WTC11 (cell line): ENCODE measurements at places on chromosomes 1 and 21.

DNA sequence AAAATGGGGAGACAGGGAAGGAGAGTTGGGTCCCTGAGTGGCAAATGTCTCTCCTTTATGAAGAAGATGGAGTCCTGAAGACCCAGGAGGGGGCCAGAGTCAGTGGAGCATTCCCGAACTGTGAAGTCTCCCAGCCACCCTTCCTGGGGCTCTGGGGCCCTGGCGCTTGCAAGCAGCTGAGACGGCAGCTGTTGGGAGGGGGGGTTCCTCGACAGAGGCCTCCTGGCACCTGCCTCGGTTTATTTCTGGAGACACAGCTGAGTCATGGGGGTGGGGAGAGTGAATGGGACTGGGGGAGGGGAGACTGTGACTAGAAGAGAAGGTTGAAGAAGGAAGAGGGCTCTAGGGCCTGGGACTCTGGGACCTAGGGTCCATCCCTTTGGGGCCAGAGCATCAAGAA, 14.0 kb downstream of the NES start:
- DNase-seq, result no peak

DNA sequence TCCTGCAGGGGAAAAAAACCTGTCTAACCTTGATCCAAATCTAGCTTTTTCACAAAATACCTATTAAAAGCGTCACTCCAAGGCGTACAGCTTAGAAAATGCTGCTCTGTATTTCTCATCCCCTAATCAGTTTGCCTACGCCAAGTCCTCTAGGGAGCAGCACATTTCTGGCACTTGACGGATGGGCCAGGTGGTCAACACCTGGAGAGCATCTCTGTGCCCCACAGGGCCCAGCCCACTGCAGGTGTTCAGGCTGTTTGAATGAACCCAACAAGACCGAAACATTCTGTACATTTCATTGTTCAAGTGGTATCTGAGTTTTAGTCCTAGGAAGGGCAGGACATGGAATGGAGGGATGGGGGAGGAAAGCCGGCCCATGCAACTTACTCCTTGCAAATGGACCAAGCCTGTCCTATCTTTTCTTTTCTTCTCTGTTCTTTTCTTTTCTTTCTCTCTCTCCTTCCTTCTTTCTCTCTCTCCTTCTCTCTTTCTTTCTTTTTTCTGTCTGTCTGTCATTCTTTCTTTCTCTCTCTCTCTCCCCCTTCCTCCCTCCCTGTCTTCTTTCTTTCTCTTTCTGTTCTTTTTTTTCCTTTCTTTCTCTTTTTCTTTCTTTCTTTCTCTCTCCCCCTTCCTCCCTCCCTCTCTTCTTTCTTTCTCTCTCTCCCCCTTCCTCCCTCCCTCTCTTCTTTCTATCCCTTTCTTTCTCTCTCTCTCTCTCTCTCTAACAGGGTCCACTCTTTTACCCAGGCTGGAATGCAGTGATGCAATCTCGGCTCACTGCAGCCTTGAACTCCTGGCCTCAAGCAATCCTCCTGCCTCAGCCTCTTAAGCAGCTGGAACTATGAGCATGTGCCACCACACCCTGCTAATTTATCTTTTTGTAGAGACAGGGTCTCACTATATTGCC, 29.1 kb downstream of the IGFN1 start:
- no peak for DNase-seq

DNA sequence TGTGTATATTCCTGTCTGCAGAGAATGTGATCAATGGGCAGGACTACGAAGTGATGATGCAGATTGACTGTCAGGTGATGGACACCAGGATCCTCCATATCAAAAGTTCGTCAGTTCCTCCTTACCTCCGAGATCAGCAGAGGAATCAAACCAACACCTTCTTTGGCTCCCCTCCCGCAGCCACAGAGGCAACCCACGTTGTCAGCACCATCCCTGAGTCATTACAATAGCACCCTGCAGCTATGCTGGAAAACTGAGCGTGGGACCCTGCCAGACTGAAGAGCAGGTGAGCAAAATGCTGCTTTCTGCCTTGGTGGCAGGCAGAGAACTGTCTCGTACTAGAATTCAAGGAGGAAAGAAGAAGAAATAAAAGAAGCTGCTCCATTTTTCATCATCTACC, 65.2 kb downstream of the OLFML2B start:
- DNase-seq, result no peak

GRCh38 chr1:47405697-47406096, 10.4 kb upstream of the FOXE3 start:
- no peak for DNase-seq

GRCh38 chr1:203934027-203934426, 72.6 kb downstream of the SNRPE start:
- no peak for DNase-seq

GRCh38 chr1:53458634-53459033, 565 bp upstream of the DMRTB1 start:
- no peak for DNase-seq

- DNase-seq, result no peak
Observed at GRCh38 chr1:219185486-219186117, 11.9 kb downstream of the LYPLAL1 start.

DNA sequence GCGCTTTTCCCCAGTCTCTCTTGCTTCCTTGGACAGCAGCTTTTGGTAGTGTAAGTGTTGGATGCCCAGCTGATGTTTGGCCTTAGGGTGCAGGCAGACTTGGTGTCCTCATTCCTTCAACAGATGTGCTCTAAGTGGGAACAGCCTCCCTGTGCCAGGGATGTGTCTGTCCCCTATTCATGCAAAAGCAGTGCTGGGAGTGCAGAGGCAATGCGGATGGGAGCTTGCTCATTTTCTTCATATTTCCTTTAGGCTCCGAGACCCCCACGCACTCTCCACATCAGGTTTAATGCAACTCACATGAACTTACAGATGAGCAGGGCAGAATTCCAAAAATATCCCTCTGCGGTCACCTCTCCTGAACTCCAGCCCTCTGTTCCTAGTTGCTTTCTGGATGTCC, 96.1 kb downstream of the IER5 start:
- no peak for DNase-seq

DNA sequence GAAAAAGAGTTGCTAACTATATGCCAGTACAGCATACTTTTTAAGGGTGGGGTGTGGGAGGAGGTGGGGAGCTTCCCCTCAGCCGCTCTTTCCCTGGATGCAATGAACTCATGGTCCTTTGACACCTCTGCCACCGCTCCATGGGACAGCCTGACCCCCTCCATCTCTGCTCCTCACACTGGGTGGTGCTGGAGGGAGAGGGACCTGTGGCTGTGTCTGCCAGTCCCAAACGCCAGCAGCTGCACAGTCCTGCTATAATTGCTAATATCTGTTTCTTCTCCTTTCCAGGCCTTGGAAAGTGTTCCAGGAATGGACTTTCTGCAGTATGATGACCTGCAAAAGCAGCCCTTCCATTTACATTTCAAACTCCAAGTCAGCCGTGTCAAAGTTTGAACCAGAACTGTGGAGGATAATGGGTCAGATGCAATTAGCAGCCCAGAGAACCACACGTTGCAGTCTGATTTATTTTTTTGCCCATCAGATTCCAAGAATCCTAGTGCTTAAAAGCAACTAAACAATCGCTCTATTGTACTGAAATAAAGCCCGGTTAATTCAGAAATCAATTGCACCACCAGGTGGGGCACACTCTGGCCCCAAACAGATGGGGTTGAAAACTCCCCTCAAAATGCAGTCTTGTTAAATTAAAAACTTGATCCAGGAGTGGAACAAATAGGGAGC, 160.7 kb upstream of the LMO4 start:
- no peak for DNase-seq

DNA sequence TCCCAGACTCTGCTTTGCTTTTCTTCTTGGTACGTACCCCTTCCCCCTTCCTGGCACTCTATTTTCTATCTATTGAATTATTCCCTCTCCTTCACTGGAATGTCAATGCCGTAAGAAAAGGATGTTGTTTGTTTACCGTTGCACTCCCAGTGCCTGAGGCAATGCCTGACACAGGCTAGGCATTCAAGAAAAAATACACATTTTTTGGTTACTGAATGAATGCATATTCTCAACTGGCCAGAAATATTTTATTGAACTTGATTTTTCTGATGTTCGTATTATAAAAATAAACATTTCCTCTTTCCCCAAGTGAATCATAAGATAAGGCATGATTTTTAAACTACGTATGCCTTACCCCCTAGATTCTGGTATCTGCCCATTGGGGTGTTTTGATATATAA, 41.2 kb downstream of the GNG12 start:
- no peak for DNase-seq

GRCh38 chr1:168472223-168472622, 71.6 kb downstream of the XCL2 start:
- DNase-seq, result no peak

DNA sequence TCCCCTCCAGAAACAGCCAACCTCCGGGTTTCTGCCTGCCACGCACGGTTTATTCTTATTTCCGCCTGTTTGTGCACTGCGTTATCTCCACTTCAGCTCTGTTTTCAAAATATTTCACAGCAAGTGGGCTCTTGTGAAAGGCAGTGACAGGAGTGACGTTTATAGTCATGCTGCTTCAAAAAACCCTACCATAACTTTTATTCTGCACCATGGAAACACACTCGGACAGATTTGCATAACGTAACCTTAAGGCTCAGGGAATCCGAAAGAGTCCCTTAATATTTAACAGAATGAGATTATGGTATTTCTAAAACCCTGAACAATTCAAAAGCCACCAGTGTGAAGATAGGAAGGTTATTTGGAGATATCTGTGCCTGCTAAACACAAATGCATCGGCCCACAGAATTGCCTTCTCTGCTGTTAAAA, 782 bp upstream of the SDE2 start:
- DNase-seq, result no peak

GRCh38 chr1:164613176-164613575, 54.2 kb downstream of the PBX1 start:
- no peak for DNase-seq

- no peak for DNase-seq
Observed at GRCh38 chr1:150269451-150269850, 635 bp upstream of the APH1A start.

GRCh38 chr1:200184196-200184595, 156.7 kb downstream of the NR5A2 start:
- no peak for DNase-seq

- DNase-seq, result no peak
Observed at GRCh38 chr1:206635978-206636345, 626 bp downstream of the DYRK3 start.

- no peak for DNase-seq
Observed at GRCh38 chr1:74180490-74180889, 17.5 kb downstream of the LRRIQ3 start.

DNA sequence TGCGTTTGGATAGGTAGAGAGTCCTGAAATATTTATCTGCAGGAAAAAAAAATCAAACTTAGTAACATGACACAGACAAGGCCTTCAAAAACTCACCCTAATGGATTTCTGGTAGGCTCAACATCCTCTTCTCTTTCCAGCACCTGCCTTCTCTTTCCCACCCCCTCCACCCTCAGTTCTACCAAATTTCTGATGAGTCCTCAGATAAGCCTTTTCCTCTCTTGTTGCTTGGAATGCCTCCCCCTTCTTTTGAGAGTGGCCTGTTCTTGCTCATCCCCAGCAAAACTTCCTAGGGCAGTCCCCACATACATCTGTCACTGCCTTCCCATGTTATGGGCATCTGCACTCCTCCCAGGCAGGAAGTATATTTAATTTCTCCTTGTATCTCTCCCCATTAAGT, 7.6 kb upstream of the LBR start:
- DNase-seq, result no peak

DNA sequence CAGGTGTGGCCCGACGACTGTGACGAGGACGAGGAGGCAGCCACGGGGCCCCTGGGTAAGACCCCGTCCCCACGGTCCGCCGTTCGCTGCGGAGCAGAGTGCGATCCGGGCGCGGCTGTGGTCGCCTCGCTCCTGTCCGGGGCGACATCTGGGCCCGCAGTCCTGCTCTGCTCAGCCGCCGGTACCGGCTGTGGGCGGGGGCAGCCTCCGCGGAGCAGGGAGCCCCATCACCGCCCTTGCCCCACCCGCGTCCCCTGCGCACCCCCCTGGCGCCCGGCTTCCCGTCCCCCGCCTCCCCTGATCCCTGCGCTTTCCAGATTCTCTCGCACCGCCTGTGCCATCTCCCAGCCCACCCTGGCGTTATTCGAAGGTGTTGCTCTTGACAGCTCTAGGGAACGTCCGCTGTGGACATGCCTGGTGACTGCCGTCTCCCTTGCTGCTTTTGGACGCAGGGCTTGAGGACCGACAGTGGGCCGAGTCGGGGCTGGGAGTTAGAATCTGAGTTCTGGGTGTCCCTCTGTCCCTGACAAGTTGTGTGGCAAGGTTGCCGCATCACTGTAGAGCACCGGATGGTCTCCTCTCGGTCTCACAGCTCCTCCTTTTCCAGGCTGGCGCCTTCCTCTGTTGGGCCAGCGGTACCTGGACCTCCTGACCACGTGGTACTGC, 596 bp downstream of the TOR3A start:
- DNase-seq, result peak; percentile 42

- DNase-seq, result no peak
Observed at GRCh38 chr1:26733982-26734381, 38.2 kb downstream of the ARID1A start.

GRCh38 chr1:66119148-66119547, 326.5 kb downstream of the PDE4B start:
- DNase-seq, result no peak

- no peak for DNase-seq
Observed at GRCh38 chr1:26994020-26994786, 711 bp downstream of the TRNP1 start.

- DNase-seq, result no peak
Observed at GRCh38 chr1:59506952-59507351, 210.1 kb downstream of the FGGY start.

DNA sequence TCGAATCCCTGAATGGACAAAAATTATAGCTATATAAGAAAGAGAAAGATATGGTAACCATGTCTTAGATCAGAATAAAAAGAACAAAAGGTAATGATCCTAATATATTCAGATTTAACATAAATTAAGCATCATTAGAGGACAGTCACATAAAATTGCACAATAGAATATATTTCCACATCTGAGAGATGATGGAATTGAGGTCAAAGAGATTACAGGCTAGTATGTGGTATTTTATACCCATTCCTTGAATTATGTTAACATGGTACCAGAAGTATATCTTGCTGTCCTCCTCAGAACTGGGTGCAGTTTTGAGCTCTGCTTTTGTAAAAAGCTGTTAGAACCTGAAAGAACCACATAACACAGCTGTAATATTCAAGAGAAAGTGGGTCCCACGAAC, 245.6 kb upstream of the HOOK1 start:
- no peak for DNase-seq

DNA sequence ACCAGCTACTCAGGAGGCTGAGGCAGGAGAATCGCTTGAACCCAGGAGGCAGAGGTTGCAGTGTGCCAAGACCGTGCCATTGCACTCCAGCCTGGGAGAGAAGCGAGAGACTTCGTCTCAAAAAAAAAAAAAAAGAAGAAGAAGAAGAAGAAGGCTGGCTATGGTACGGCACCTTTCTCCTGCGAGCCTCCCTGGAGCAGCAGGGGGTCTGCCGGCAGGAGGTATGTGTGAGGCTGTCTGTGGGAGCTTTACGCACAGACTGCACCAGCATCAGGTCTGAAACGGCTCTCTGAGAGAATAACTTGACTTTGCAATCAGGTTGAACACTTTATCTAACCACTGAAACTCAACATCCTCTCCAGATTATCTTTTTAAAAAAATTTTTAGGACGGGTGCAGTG, 44.9 kb downstream of the CLSTN1 start:
- no peak for DNase-seq
